ENCODE measurements at places on chromosomes 16 and 17.

- no peak for DNase-seq
Measured at GRCh38 chr17:59287452-59287851, 44.0 kb upstream of the YPEL2 start.

DNA sequence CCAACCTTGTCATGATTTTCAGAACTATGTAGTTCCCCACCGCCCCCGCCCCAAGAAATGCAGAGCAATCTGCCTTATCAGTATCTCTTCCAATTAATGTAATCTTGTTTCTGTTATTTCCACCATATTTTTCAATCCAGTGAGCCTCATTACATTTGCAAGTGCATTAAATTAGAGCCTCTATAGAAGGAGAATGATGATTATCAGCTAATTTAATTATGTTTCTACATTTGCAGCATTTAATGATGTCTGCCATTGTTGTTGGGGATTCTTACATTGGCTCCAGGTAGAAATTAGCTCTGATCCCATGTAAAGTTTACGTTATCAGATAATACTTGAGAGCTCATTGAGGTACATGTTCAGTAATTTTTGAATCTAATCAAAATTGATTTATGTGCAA, 707.0 kb upstream of the RBFOX1 start:
- DNase-seq: no peak

DNA sequence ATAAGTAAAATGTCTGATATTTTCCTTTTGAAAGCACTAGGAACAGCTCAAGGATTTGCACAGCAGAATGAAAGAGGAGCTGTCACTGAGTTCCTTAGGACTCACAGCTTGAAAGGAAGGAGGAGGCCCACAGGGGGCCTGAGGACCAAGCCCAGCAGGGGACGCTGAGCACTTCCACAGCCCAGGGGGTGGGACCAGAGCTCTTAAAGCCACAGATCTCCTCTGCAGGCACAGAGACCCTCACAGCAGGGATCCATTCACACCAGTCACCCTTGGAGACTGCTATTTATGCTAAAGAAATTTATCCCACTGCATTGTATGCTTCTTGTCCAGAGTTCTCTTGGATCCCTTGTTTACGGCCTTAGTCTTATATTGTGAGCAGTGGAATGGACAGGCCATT, 253.3 kb downstream of the STX8 start:
- no peak for DNase-seq

DNA sequence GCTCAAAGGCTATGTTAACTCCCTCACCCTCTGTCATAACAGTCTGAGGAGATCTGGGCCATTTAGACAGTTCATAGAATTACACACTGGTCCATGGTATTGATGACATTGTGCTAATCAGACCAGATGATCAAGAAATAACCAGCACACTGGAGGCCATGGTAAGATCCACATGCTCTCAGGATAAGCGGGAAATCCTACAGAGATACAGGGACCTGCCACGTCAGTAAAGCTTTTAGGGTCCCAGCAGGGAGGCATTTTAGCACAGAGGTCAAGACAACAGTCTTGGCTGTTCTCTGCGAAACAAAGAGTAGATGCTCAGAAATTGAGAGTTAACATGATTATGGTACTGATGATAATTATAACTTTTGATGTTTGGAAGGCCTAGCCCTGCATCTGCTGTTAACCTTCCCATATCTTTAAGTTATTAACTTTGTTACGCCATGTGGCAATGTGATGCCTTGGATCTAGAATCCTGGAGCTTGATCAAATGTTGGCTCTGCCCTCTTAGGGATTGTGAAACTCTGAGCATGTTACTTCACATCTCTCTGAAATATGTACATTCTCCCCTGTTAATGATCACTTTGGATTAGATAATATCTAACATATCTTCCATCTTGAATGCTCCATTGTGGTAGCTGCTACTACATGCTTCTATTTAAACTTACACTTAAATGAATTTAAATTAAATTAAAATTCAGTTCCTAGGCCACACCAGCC, 172.0 kb upstream of the SOX9 start:
- no peak for DNase-seq

GRCh38 chr17:55391764-55392467, 29.7 kb downstream of the MMD start:
- DNase-seq: no peak

DNA sequence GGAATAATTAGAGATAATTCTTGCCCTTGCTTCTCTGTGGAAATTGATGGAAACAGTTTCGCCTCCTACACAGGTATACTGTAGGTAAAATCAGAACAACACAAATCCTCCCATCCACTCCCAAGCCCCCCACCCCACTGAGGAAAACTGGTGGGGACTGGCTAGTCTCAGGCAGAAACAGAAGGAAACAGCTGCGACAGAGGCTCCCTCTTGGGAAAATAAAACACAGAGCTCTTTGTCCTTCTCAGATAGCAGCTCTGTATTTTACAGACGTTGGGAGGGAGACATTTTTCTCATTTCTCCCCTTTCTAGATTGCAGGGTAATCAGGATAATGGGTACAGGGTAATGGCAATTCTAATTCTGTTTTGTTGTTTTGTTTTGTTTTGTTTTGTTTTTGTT, 1.1 kb downstream of the SLFN13 start:
- DNase-seq: no peak

GRCh38 chr17:29924786-29925185, 5.2 kb downstream of the SSH2 start:
- no peak for DNase-seq

DNA sequence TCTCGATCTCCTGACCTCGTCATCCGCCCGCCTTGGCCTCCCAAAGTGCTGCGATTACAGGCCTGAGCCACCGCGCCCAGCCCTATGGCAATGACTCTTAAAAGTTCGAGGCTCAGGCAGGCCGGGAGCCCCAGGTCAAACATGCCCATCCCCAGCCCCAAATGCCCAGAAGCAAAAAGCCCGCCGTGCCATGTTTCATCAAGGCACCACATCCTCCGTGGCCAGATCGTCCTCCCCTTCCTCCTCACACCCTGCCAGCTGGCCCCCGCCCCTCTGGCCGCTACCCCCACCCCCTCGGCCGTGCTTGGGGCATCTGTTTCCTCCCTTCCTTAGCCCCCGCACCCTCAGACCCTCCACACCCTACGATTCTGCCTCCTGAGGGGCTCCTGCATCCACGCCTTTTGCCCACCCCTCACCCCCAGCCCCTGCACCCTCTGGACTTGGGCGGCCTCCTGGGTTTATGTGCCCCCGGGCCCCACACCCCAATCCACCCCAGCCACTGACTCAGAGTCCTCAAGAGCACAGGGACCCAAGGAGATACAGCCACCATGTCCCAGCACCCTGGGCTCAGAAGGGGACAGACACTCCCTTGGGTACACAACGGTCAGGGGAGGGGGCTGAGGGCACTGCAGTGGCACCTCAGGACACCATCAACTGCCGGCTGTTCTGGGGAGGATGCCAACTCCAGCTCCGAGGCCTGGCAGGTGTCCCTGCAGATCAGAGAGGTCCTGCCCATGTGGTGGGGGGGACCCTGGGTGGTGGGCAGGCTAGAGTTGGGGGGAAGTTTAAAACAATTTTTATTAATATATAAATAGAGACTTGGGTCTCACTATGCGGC, 7.1 kb downstream of the CTRB1 start:
- no peak for DNase-seq

DNA sequence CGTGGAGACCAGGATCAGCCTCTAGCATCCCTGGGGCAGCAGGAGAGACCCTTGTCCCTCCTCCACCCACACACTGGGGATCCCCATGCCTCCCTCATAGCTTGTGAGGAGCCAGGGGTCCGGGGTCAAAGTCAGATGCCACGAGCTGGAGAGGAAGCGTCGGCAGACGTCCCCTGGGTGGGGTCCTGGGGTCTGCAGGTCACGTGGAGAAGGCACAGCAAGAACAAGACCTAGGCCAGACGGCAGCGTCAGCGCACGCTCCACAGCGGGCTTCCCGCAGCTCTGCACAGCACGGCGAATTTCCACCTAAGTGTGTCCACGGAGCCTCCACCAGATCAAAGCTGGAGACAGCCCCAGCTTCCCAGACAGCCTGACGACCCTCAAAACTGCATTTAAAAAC, 49.3 kb downstream of the SLC7A5 start:
- no peak for DNase-seq

DNA sequence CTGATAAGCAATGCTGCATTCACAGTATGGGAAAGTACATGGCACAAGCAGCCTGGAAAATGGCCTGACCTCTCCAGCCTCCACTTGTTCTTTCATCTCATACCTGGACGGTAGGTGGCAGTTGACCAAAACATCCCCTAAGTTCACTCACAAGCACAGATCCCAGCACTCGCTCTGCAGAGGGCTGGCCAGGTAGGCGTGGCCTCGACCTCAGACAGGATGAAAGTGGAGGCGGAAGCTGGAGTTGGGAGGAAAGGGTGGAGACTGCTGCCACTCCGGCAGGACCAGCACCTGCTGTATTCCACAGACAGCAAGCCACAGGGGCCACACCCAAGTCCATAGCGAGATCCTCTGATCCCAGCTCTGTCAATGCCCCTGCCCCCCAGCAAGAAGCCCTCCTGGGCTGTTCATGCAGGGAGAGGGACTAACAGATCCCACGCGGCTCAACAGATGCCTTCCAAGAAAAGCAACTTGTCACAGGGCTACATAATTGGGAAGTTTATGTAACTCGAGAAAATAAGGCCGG, 31.3 kb downstream of the ZCCHC14 start:
- DNase-seq: no peak

GRCh38 chr16:87729266-87729954, 36.4 kb downstream of the KLHDC4 start:
- no peak for DNase-seq
